Panc1 (cell line): ENCODE measurements at places on chromosomes 16 and 17.

- no peaks in the 10 kb centered on the region for H3K27me3 ChIP-seq
- no peaks in the 10 kb centered on the region for H3K36me3 ChIP-seq
- H3K4me1 ChIP-seq = no peaks in the 10 kb centered on the region
- H3K27ac ChIP-seq = no peak overlapping the region
- DNase-seq = no peak
- H3K4me3 ChIP-seq = peak overlapping the region; percentile 50
Measured at GRCh38 chr17:44315760-44316731, 7.6 kb downstream of the RUNDC3A start.

GRCh38 chr16:84058211-84058610 is 15.6 kb upstream of the SLC38A8 start:
- no peaks in the 10 kb centered on the region for H3K27me3 ChIP-seq
- peaks cover 3% of the 10 kb centered on the region; the same call in 1 of the 2 replicates for H3K36me3 ChIP-seq
- no peaks in the 10 kb centered on the region for H3K4me1 ChIP-seq

- no peaks in the 10 kb centered on the region for H3K4me1 ChIP-seq
- no peak overlapping the region for H3K4me3 ChIP-seq
- H3K27me3 ChIP-seq = no peaks in the 10 kb centered on the region; the same call in 1 of the 2 replicates
- no peak for DNase-seq
- no peak overlapping the region for H3K27ac ChIP-seq
Measured at GRCh38 chr17:43750153-43750552, 8.4 kb downstream of the SOST start.

GRCh38 chr17:19372439-19372838 is 5.9 kb upstream of the MAPK7 start:
- no peaks in the 10 kb centered on the region for H3K27me3 ChIP-seq
- H3K4me3 ChIP-seq = no peak overlapping the region
